SK-N-MC (cell line): ENCODE measurements at places on chromosomes 7 and 10.

DNA sequence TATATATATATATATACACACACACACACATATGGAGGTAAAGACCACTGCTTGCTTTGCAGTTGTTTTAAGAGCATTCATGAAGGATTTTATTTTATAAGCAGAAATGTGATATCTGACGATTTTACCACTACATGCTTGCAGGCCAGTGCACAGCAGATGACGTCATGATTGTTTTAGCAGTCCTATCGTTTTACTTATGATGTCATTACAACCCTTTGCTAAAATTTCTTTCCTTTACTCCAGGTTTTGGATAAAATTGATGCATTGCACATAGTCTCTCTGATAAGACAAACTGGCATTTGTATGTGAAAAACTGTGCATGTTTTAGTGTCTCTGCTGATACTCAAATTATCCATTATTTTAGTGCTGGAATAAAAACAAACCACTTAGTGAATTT lies 9.2 kb downstream of the EGFR start:
- DNase-seq: no peak

DNA sequence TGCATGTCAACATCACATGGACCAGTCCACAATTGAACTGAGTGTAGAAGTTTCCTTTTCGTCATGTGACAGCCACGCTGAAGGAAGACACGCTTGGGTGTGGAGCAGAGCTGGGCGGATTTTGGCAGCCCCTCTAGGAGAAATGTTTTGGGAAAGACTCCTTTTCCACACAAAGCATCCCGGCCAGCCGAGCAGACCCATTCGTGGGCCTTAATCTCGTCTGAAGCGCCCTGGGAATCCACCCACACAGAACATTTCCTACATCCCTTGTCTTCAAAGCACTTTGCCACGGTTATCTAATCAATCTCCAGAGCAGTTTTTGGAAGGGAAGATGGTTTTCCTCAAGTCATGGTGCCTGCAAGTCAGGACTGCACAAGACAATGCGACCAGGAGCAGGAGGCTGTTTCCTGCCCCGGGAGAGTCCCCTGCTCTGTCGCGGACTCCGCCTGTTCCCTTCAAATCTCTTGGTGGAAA lies 8.4 kb upstream of the IFT22 start:
- DNase-seq: no peak

DNA sequence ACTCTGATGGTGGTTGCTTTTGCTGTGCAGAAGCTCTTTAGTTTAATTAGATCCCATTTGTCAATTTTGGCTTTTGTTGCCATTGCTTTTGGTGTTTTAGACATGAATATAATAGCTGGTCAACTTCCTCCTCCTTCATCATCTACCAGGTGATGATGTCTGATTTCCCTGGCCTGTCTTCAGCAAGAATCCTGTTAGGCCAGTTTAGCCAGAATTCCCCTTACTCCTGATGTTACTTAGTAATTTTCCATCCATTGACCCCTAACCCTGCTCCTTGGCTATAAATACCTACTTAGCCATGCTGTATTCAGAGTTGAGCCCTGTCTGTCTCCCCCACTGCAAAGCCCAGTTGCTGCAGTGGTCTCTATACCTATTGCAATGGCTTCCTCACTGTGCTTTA lies 91.4 kb downstream of the ZNF777 start:
- no peak for DNase-seq

DNA sequence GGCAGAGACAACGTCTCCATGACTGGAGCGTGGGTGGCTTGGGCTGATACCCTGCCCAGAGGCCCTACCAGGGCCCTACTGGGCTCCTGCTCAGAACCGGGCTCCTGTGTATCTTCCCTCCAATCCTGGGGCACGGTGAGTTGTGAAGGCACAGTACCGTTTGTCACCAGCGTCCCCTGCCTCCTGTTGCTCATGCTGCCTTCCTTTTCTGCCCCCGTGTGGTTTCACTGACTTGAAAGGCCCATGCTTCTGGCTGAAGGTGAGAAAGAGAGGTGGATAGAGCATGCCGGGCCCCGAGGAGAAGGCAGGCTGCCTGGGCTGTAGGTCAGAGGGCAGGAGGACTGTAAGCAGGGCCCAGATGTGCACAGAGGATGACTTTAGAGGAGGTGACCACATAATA lies 9.1 kb upstream of the DMBT1 start:
- no peak for DNase-seq

GRCh38 chr7:156028521-156028920 lies 216.3 kb upstream of the SHH start:
- DNase-seq: no peak

DNA sequence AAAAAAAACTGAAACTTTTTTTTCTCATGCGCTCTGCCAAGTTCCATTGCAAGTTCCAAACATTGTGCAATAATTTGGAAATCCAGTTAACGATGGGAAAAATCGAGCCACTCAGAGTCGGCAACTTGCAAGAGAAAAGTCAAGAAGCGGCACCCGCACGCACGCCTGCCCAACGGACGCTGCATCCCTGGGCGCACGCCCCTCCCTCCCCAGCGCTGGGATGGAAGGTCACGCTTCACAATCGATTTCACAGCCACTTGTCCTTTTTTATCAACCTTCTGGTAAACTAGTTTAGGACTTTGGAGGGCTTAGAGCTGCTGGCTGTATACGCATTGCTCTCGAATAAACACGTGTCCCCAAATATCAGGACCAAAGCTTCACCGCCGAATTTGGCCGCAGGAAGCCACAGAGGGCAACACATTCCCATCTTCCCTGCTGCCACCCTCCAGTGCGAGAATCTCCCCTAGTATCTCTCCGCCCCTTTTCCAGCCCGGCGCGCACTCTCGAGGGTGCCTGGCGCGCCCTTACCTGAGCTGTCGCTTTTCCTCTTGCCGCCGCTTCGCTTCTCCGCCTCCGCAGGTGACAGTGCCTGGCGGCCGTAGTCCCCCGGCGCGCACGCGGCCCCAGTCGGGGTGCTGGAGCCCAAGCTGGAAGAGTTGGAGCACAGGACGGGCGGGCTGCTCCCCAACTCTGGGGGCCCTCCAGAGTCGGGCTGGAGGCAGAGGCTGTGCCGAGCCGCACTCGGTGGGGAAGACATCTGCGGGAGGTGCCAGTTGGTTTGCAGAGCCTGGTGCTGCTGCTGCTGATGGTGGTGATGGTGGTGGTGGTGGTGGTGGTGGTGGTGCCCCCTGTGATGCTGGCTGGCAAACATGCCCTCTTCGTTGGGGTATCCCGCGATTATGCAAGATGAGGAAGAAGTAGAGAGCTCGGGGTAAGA lies 857 bp downstream of the MEOX2 start:
- no peak for DNase-seq

- DNase-seq: no peak
Measured at GRCh38 chr7:36283711-36284130, 105.9 kb upstream of the ANLN start.

GRCh38 chr10:48464121-48464870 lies 140.6 kb downstream of the ARHGAP22 start:
- no peak for DNase-seq

DNA sequence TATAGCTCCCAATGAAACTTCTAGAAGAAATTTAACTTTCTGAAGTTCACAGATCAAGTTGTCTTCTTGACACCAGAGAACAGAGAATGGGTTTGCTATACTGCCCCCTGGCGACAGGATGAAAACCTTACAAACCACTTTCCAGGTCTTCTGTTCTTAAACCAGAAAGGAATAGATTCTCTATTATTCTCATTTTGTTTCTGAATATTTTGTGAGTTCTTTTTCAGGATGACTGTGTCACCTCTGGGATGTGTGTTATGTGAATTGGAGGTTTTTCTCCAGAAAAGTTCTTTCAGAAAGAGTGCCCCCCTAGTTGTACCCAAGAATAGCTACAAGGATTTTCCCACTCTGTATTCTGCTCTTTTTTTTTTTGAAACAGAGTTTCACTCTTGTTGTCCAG lies 6.3 kb downstream of the IFT22 start:
- DNase-seq: no peak

DNA sequence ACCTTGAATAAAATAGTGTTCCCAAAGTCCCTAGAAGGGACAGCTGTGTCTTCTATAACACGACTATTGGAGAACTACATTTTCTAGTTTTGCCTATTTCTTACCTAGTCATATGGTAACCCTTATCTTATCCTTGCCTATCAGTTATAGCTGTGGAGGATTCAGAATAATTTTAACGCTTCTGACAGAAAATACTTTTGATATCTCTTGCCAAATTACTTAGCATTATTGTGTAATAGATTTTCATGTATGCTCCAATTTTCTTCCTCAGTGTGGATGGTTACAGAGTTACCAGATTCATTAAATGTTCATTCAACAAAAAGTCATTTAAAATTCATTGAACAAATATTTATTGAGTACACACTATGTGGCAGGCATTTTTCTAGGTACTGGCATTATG lies 34.6 kb upstream of the LSM8 start:
- DNase-seq: no peak

- DNase-seq: no peak
Measured at GRCh38 chr10:131453721-131454634, 142.5 kb upstream of the TCERG1L start.

DNA sequence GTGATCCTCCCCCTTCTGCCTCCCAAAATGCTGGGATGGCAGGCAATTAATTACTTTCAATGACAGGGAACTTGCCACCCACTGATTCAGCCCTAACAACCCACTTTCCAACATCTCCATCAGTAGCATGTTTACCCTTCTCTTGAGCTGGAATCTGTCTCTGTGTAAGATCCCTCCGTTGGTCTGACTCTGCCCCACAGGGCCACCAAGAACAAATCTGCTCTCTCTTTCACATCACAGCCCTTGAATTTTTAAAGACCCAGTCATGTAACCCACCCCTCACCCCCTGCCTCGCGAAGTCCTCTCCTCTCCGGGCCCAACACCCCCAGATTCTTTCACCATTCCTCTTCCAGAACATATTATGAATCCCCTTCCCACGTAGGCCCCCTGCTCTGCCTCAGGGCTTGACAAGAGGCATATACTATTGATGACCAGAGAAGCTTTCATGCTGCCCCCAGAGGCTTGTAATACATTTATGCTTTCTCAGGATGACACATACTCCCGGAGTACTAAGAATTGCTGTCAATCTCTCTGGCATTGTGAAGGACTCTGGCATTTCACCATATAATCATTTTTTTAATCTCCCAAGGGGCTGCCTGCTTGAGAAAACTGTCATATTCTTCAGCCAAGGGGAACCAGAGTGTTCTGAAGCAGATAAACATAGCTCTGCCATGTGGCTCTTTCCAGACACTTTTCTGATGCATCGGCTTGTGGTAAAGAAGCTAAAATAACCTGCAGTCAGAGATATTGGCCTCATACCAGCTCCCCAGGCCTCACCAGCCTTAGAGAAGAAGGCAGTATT lies 179.2 kb upstream of the AUTS2 start:
- no peak for DNase-seq

- no peak for DNase-seq
Measured at GRCh38 chr10:73590881-73591799, at the start of gene USP54. USP54 (minus strand) TSS chr10:73591342; CDS start chr10:73575658, 15,684 bp downstream.

DNA sequence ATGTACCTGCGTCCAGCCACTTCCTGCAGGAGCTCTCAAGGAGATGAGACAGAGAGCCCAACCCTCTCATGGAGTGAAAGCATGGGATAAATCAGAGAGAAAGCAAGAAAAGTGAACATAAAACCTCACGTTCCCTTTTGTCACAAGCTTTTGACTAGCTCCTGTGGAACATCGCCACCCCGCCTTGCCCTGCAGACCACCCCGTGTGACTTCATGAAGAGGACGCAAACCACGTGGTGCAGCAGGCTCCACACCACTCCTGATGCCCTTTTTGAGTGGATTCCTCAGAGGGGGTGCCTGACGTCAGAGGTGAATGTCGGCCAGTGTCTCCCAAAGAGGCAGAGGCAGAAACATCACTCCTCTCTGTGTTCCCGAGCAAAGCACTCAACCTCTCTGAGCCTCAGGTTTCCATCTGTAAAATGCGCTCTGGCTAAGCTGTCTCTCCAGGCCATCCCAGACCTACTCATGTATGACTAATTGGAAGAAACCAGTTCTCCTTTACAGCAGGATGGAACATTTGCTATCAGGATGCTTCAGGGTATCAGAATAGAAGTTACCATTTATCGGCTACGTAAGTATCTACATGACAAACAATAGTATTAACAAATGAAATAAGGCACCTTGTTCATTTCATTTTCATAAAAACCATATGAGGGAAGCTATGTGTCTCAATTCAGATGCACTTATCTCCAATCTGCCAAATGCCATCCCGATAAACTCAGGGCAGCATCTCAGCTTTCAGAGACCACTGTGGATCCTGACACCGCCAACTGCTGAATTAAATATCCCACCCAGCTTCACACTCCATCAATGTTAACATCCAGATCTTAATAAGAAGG lies 5.3 kb downstream of the ZNF488 start:
- no peak for DNase-seq

GRCh38 chr10:13298748-13299436 lies 972 bp downstream of the PHYH start:
- DNase-seq: no peak

- DNase-seq: no peak
Measured at GRCh38 chr7:157360483-157361025, 23.8 kb downstream of the DNAJB6 start.

DNA sequence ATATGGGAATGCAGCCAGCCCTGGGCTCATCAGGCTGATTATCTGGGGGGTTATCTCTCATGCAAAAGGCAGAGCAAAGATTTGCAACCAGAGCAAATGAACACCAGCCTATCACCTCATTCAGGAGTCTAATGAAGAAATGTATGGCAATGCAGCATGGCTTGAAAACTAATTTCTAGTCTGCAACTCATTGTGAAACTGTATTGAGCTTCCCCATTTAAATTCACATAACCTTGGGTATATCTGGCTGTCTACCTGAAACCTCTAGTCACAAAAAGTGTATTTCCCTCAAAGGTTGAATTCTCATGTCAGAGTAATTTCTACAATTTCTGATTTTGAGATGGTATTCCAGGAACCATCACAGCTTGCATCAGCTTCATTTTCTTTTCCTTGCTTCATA lies 240.0 kb downstream of the SDHAF3 start:
- no peak for DNase-seq

GRCh38 chr10:97707134-97707861 lies 6.2 kb upstream of the MARVELD1 start:
- DNase-seq: no peak

- no peak for DNase-seq
Measured at GRCh38 chr7:1323178-1324027, 90.7 kb downstream of the UNCX start.

GRCh38 chr10:45417746-45418145 lies 43.7 kb downstream of the ALOX5 start:
- DNase-seq: no peak

DNA sequence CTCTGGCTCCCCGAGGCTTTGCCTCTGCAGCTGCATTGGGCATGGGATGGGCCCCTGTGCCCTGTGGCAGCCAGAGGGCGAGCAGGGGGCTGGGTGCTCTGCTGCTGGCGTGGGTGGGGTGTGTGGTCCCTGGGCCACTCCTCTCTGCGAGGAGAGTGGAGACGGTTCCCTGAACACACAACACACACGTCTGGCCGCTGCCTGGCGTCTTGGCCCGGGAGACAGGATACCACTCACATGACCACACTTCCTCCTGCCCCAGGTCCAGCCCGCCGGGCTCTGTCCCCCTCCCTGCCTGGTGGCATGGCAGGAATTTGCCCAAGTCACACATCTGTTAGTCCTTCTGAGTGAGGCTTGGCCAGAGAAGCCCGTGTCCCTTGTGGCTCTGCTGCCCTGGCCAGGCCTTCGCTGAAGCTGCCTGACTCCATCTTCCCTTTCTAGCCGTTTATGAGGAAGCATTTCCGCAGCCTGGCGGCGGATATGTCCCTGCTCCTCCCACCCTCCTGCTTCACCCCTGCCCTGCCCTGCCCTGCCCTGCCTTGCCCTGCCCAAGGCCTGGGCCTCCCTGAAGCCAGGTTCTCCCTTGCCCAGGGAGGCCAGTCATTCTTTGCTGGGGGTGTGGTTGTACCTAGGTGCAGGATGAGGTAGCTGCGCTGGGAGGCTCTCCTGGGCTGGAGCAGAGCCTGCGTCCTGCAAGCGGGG lies 3.0 kb downstream of the BRI3 start:
- no peak for DNase-seq
